Hepatic stellate cell (primary cell): ENCODE measurements at places on chromosomes 11 and 22.

GRCh38 chr11:123200264-123200663 is 5.2 kb upstream of the CLMP start:
- no peak for DNase-seq

- peak; percentile 75 for DNase-seq
Measured at GRCh38 chr11:57515332-57516060, at the start of gene SLC43A1. TSS of gene SLC43A1 (minus strand) at chr11:57515702. CDS start at chr11:57514111, 1,591 bp downstream.

- no peak for DNase-seq
Measured at GRCh38 chr11:62344210-62344609, 7.0 kb downstream of the ASRGL1 start.

DNA sequence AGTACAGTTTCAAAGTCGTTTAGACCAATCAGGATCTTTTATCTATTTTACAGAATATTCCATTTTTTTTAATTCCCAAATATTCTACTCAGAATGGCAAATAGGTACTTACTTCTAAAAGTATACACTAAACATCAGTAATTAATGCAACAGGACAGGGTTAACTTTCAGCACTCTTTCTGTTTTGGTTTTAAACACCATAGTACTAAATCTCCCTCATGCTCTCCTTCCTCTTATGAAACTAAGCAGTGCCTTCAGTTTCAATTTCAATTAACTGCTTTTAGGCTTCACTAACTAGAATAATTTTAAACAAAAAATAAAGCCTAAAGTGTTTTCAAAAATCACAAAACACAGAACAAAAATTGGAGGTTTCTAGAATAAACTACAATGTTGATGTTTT is 57.9 kb downstream of the NOX4 start:
- DNase-seq, result no peak

GRCh38 chr11:106086135-106086534 is 8.7 kb downstream of the AASDHPPT start:
- DNase-seq, result no peak

- no peak for DNase-seq
Measured at GRCh38 chr11:33533386-33534052, 167.1 kb downstream of the C11orf91 start.

- no peak for DNase-seq
Measured at GRCh38 chr11:14345668-14346067, 13.3 kb downstream of the RRAS2 start.

DNA sequence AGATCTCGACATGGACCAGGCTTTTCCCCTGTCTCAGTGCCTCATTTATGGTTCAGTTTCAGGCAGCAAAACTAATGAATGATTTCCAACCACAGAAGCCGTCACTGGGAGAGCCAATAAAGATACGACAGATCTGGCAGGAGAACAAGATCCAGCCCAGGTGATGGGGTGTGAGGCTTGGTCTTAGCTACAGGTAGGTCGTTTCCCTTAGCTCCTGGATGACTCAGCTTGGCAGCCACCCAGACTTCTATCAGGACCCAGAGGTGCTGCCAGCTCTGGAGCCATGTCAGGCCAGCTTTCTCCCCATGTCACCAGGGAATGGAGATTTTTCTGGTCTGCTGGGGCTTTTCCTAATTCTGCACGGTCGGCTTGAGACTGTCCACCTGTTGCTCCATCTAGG is 36.3 kb upstream of the APOBEC3A start:
- no peak for DNase-seq

GRCh38 chr11:15495462-15495861 is 380.7 kb downstream of the INSC start:
- DNase-seq, result no peak

DNA sequence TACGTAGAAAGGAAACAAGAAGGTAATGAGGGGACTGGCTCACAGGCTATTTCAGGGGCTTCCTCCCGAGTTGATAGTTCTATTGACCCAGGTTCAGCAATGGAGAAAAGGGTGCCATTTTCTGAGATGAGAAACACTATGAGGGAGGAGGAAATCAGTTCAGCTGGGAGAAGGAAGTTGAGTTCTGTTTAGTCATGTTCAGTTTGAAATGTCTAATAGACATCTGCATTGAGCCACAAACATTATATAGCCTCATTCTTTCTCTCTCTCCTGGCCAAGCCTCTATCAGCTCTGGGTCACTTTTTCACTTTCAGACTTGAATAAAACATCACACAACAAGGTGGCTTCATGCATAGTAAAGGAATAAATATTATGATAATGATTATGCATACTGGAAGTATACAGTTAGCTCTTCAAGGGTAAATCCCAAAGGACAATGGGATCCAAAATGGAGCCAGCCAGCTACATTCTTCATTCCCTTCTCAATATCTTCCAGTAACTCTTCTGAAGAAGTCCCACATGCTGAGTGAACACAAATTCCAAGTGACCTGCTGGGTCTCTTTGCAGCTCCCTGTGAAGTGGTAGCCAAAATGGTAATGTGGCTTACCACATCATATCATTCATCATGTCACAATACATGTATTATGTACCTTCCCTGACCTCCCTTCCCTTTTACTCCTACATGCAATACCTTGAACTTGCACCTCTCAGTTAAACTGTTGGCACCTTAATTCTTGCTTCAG is 80.9 kb upstream of the CD44 start:
- DNase-seq, result no peak

DNA sequence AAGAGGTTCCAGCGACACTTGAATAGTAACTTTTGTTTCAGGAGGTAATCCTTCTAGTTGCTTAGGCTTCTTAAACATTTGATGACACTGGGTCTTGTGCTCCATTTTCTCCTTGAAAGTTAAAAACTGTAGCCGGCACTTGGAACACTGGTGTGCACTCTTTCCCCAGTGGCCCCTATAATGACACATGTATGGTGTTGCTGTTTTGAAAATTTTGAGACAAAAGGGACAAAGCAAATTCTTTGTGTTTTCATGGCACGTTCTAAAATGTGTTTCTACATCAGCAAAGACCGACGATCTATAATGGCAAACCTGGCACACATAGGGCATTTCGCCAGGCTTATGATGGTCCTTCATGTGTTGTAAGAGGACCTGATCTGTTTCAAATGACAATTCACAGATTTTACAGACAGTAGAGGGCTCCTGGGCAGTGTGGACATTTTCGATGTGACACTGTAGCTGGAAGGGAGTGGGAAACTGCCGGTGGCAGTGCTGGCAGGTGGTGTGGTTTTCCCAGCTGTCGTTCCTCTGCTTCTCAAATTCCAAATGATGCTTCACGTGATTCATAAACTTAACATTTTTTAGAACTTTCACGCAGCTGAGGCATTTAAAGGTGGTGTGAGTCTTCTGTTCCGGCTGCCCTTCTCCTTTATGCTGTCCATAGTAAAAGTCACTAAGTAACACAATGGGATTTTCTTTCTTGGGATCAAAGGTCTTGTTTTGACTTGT is 20.5 kb downstream of the ZNF280B start:
- DNase-seq, result no peak

- DNase-seq, result no peak
Measured at GRCh38 chr11:117229931-117230285, 2.0 kb downstream of the PCSK7 start.

GRCh38 chr22:22061085-22062077 is 78.8 kb upstream of the TOP3B start:
- DNase-seq, result peak; percentile 60

- DNase-seq, result no peak
Measured at GRCh38 chr11:255176-255575, 18.4 kb downstream of the PSMD13 start.

DNA sequence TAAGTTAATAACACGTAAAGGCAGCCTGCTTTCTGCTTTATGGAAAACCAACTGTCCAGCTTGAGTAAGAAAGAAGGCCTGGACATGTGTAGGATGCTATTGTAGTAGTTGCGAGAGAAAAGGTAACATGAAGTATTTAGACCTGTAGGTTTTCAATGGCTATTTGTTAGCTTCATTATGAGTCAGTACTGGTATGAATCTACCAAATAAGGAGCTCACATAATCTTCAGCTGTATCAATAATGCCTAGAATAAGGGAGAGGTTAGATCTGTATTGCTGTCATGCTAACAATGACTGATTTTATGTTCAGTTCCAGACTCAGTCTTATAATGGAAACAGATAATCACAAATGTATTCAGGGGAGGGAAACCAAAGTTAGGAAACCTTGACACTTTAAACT is 550.3 kb downstream of the CNTN5 start:
- no peak for DNase-seq

DNA sequence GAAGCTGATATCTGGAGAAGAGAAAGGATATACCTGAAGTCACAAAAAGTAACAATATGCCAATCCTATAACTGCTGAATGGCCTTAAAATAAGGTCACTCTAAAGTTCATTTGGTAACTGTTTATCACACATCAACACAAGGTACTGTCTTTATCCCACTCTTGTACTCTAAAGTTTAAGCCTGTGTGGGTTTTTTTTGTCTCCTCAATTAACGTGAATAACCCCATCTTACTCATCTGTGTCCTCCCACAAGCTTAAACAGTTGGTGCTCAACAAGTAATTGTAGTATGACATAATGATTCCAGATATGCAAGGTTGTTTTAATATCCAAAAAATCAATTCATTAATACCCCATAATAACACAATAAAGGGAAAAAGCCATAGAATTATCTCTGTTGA is 42.1 kb downstream of the PAK1 start:
- DNase-seq, result no peak

GRCh38 chr22:38352436-38352835 is 35.2 kb upstream of the CSNK1E start:
- DNase-seq, result no peak

- no peak for DNase-seq
Measured at GRCh38 chr11:36460220-36460619, 49.9 kb downstream of the TRAF6 start.

GRCh38 chr11:127118811-127119210 is 118.2 kb upstream of the KIRREL3 start:
- no peak for DNase-seq

DNA sequence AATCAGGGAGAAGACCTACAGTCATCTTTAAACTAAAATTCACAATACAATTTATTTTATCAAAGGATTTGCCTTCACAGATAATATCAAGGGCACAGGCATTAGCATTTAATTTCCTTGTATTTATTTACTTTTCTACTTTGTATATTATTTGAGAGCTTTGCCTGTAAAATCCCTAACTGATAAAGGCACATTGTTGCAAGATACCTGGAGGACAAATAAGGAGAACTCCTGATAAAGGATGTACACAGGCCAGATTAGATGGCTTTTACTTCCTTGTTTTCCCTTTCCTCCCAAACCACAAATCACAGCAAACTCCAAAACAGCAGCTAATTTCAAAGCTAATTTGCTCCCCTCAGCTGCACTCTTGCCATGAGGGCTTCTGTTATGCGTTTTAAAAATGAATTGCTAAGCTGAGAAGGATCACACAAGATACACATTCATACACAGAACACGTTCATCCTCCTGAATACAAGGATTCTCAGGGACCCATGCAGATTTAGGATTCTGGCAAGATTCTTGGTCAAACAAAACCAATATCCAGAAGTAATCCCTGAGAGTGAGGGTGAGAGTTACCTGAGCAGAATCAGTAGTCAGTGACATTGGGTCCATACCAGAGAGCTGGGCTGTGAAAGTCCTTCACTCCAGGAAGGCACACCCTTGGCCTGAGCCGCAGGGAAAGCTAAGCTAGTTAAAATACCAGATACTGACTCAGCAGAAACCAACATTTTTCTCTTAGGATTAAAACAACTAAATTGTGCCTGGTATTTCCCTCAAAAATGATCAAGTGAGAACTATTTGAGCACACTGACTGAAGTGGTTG is 100.3 kb upstream of the CLPB start:
- DNase-seq, result peak; percentile 22

DNA sequence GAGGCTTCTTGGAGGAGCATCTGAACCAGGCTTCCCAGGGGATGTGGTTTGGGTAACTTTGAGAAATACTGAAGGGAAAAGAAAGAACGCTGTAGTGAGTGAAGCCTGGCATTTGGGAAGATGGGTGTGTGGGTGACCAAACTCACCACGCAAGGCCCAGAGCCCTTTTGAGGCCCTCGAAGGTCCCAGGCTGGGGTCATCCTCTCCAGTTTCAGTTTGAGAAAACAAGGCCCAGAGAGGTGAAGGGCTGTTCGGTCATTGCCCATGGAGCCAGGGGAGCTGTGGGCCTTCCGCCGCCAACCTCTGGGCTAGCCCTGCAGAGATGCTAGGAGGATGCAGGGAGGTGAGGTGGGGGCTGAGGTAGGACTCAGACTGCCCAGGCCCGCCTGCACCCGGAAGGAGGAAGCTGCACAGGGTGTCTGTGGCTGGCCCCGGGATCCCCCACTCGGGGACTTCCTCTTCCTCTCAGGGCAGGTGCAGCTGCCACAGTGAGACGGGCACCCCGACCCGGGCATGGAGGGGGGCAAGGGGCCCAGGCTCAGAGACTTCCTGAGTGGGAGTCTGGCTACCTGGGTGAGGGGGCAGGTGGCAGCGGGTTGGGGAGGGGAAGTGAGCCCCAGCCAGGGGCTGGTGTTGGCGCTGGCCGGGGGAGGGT is at the start of gene CCDC88B:
Gene CCDC88B (plus strand): TSS at position 451 of the 655 bp plus-strand sequence. CDS start 63 bp downstream, at position 514.
- no peak for DNase-seq

GRCh38 chr22:35930933-35931332 is 97.7 kb downstream of the RBFOX2 start:
- DNase-seq, result peak; percentile 45

DNA sequence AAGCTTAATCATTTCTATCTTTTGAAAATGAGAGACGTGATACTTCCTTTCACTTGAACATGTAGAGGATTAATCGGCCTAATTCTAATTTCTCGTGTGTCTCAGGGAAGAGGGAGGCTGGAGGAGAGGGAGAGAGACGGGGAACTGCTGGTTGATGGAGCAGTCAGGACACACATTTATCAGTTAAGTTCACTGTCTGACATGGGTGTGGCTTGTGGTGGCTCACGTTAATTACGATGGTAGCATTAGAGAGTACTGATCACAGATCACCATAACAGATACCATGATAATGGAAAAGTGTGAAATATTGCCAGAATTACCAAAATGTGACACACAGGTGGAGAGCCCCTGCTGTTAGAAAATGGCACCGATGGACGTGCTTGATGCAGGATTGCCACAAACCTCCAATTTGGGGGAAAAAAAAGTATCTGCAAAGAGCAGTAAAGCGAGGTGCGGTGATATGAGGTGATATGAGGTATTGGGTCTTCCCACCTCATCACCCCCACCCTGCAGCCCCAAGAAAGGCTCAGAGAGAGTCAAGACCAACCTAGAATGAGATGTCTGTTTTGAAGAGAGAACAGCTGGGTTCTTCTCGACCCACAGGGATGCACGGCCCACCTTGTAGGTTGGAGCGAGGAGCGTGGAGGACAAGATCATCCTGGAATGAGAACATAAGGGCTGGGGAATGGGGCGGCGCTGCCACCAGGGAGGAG is 19.7 kb downstream of the ZBED4 start:
- DNase-seq, result no peak

- DNase-seq, result no peak
Measured at GRCh38 chr11:15649371-15650104, 534.8 kb downstream of the INSC start.

- DNase-seq, result no peak
Measured at GRCh38 chr11:123178186-123178585, 16.9 kb downstream of the CLMP start.

- no peak for DNase-seq
Measured at GRCh38 chr22:25651332-25652085, 87.0 kb downstream of the GRK3 start.

- no peak for DNase-seq
Measured at GRCh38 chr22:17258015-17258787, 39.0 kb upstream of the ADA2 start.

GRCh38 chr11:45169310-45170072 is 23.1 kb downstream of the PRDM11 start:
- DNase-seq, result no peak

GRCh38 chr11:114479331-114479730 is 40.1 kb downstream of the REXO2 start:
- no peak for DNase-seq

- no peak for DNase-seq
Measured at GRCh38 chr11:14237444-14237961, 121.5 kb downstream of the RRAS2 start.

- peak; percentile 37 for DNase-seq
Measured at GRCh38 chr11:107017433-107018218, 650 bp downstream of the GUCY1A2 start.
